ENCODE measurements at places on chromosomes 3 and 15.

DNA sequence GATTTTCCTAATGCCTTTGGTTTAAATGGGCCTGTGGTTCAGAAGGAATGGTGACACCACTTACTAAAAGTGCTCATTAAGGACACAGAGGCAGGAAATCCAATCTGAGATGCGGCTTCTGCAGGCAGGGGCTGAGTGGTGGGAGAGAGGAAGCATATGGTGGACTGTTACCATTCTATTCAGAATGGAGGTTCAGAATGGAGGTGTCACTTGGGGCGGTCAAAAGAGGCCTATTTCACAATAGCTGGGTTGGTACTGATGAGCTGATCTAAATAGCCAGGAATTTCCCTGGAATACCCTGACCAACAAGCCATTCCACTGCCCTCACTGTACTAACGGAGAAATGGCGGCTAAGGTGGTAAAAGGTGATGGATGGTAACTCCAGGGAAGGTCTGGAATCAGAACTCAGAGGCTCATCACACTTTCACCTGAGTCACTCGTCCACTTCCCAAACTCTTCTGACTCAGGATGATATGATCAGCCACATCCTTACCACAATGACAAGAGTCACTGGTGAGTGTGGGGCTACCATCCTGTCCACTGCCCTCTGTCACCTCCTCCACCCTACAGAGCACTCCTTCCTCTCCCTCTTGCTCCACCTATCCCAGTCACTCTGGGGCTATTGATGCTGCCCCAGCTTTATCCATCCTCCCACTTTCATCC is 15.7 kb downstream of the RFT1 start:
- DNase-seq: no peak

DNA sequence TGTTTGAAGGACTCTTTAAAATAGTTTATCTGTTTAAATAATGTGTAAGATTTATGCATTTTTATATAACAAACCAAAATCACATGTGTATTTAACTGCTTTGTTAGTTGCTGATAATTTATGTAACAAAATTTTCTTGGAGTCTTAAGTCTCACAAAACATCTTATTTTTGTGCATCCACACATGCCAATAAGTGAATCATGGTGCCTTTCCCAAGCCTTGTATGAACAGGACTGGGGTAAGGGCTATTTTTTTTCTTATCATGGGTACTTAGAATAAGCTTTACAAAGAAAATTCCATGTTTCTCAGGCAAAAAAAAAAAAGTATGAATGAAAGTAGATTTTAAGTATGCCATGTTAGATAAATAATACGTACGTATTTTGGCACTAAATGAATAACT is 132.9 kb upstream of the LRRFIP2 start:
- DNase-seq: no peak

- DNase-seq: no peak
Observed at GRCh38 chr3:146536681-146537080, 7.7 kb downstream of the PLSCR1 start.

DNA sequence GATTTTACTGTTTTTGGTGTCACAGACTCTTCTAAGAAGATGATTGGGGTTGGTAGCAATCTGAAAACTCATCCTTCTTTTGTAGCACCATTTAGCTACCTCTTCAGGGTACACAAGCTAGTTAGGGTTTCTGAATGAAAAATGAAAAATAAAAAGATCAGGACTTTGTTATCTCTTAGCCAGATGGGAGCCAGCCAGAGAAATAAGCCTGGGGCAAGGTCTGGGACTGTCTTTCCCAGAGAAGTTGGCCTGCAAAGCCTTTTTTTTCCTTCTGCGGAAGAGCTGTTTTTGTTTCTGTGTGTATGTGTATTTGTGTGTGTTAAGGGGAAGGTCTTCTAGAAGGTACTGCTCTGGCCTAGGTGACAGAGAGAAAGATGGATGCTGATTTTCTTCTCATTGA is 150.7 kb upstream of the AGTR1 start:
- no peak for DNase-seq

DNA sequence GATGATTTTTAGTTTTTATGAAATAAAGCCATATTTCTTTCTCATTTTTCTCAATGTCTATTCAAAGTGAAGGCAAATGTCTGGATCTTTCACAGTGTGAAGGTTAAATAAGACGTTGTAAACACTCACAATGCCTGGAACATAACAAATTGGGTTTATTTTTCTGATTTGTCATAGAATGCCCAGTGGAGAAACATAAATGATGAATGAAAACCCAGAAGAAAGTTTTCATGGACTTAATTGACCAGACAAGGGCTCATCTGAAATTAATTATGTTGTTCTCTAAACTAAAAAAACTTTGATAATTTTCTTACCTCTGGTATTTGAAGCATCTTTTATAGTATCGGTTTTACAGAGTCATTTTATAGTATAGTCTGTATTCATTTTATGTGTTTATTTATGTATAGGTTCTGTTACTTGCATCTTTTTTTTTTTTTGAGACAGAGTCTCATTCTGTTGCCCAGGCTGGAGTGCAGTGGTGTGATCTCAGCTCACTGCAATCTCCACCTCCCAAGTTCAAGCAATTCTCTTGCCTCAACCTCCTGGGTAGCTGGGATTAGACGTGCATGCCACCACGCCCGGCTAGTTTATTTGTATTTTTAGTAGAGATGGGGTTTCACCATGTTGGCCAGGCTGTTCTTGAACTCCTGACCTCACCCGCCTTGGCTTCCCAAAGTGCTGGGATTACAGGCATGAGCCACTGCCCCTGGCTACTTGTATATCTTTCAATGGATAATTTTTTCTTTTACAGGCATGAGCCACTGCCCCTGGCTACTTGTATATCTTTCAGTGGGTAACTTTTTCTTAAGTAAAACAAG is 15.1 kb upstream of the BNIP2 start:
- DNase-seq: no peak

- DNase-seq: no peak
Observed at GRCh38 chr15:51724673-51725072, 12.8 kb downstream of the LYSMD2 start.

DNA sequence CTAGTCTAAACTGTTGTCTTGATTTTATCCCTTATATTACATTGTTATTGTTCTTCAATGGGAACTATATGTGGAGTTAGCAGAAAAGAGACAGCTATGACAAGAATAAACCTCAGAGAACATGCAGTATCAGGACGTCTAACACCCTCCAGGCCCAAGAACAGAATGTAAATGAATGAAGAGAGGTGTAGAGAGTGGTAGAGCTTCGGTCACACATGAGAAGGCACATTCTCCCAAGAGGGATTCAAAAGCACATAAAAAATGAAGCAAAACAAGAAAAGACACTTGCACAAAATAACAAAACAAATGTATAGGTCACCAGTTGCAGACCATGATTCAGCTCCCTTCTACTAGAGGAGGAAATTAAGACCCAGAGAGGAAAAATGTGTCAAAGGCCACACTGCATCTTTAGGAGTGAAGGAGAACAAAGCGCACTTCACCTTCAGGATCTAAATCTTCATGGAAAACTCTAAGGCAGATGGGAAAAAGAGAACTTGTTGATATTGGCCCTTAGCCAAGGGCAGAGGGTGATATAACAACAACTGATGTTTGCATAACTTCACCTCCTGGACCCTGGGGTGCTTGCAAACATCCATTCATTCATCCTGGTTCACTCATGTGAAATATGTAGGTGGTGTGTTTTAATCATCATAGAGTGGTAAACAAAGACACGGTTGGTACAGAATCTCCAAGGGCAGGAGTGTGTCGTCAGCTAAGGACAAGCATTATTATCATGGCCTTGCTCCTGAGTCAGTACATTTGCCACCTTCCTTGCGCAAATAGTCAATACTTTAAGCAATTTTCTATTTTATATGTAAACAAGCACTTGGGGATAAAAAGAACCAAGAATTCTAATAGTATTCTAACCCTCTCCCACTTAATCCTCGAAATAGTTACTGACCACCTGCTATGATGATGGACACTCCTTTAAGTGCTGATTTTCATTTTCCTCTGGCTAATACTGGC is 8.8 kb downstream of the NEK10 start:
- no peak for DNase-seq

DNA sequence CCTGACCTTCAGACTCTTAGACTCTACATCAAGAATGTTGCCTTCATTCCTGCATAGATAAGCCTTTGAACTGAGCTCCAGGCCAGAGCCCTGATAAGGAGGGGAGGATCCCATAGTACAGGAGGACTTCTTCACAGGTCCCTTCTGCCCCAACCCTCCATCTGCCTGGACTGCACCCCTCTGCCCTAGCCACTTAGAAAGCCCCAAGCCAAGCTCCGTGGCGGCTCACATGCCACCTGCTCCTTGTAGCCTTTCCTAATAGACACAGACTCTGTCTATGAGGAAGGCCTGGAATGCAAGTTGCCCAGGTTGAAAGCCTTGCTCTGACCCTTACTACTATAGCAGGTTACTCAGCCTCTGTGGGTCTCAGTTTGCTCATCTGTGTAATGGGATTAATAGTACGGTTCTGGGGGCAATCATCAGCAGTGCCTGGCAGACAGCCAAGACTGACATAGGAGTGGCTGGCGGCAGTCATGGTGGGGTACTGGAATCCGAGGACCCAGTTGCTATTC is 11.6 kb downstream of the PCSK6 start:
- DNase-seq: no peak

- DNase-seq: no peak
Observed at GRCh38 chr15:46996359-46996758, 720.9 kb upstream of the SEMA6D start.

DNA sequence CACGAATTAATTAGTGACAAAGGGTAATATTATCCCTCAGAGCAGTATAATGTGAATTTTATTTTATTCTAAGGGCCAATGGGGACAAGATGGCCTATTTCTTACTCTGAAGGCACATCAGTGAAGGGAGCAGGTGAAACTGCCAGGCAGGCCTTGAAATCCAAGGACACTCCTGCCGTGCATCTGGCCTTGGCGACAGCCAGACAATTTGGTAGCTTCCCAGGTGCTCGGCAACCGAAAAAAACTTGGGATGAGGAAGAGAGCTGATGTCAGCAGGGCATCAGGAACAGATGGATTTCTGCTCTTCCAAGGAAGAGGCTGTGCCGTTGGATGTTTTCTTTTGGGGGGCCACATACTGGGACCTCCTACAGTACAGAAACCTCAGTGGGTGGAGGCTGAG is 83.2 kb upstream of the ADAMTSL3 start:
- no peak for DNase-seq

- DNase-seq: no peak
Observed at GRCh38 chr15:71939981-71940588, 129.7 kb downstream of the NR2E3 start.

DNA sequence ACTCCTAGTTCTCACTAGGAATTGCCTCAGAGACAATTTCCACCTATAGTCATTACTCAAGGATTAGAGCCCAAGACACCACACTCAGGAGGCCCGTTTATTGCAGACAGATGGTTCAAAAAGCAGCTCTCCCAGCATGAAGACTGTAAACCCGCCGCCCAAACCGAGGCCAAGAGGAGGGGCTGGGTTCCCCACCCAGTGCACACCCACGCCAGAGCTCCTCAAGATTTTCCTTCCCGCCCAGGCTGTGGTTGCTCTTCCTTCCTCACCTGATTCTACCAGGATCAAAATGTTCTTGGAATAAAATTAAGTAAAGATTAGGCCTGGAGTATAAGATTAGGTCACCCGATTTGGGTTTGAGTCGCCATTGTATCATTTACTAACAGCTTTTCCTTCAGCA is 364.4 kb downstream of the MECOM start:
- DNase-seq: no peak

- no peak for DNase-seq
Observed at GRCh38 chr15:44550734-44551133, 13.8 kb downstream of the EIF3J start.

All from activated naive CD8-positive, alpha-beta T cell treated with anti-CD3 and anti-CD28 coated beads, Interleukin-2, amount 10 ng/mL, durations not matched to agents 7 days and 5 days (primary cell).